ENCODE measurements at places on chromosomes 5 and 9.

DNA sequence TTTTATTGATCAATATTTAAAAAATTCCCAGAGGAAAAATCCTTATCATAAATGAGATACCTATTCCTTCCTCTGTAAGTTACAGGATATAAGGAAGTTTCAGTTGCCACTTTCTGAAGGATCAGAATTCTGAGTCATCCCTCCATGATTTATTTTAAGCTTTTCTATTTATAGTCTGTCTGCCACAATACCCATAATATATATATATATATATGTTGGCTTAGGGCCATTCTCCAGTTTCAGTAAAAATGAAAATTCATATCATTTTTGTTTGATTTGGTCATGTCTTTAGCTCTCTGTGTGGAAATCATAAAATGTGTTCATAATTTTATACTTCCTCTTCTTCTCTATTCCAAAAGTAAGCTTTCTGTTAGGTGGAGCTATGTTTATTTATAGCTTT lies 215.8 kb upstream of the CYLC2 start:
- DNase-seq, result no peak

DNA sequence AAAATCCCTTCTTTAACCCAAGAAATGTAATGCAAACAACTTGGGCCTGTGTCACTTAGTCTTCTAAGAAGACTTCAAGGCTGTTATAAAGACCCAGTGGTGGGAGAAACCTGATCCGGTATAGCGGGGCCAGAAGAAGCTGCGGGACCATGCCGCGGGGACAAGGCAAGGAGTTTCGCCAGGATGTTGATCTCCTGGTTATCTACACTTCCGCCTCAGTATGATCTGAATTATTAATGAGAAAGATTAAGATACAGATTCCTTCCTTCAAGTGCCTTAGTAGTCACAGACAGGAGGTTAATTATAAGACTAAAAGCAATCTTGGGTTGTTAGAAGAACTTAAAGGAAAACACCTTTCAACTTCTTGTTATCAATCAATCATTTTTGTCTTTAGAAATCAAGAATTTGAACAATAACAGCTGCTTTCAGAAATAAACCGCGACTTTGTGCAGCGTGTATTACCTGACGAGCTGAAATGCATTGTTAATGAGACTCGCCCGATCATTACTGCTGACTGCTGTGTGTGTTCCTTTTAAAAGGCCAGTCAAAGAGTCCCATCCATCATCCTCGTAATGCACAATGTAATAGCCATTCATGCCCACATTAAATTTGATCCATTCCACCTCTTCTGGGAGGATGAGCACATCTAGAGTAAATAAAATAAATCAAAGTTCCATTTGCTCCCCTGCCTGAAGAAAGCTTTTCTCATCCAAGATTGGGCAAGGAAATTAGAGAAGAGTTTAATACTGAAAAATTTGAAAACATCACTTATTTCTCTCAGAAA lies 22.2 kb downstream of the ERAP1 start:
- DNase-seq, result no peak

GRCh38 chr9:76365028-76365427 lies 29.2 kb downstream of the RFK start:
- DNase-seq, result no peak

DNA sequence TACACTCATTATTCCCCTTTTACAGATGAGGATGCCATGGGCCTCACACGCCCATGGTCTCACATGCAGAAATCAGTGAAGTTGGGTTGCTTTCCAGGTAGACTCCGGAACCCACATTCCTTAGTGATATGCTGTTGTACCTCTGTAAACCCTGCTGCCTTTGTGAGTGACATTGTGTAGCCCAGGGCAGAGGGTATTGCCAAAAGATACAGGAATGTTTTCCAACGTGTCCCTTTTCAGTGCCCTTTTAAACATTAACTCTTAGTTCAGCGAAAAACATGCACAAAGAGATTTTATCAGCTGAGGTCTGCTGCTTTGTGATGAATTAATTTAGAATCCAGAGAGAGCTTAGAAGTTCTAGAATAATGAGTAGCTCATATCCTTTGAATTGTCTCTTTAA lies 38.3 kb upstream of the TRMT10B start:
- DNase-seq, result no peak

GRCh38 chr9:116101516-116101915 lies 52.1 kb upstream of the PAPPA start:
- no peak for DNase-seq

DNA sequence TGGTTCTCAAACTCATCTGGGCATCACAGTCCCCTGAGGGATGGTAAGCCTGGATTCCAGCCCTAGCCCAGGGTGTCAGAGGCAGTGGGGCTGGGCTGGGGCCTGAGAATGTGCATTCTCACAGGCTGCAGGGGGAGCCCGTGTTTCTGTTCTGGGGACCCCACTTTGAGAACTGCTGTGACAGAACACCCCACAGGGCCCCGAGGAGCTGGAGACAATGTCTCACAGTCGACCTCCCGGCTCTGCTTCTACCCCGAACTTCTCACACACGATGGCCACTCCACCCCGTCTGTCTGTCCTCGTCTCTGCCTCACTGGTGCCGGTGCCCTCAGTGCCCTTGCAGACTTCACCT lies 130.0 kb downstream of the CACNA1B start:
- no peak for DNase-seq

DNA sequence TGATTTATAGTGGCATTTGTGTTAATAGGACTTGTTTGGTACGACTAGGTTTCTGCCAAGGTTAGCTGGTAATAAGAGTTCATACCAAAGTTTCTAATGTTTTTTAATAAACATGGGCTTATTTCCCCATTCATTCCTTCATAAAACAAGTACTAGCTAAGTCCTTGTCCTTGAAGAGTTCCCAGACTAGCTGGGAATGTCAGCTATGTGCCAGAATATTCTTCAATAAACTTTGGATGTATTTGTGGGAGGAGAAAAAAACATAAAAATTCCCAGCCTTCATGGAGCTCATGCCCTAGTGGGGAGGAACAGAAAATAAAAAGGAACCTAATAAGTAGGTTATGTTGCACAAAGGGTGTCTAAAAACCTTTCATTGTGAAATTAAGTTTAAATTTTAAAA lies 176.9 kb downstream of the DENND1A start:
- DNase-seq, result no peak

GRCh38 chr5:69528035-69528434 lies 32.0 kb upstream of the GTF2H2C start:
- no peak for DNase-seq

DNA sequence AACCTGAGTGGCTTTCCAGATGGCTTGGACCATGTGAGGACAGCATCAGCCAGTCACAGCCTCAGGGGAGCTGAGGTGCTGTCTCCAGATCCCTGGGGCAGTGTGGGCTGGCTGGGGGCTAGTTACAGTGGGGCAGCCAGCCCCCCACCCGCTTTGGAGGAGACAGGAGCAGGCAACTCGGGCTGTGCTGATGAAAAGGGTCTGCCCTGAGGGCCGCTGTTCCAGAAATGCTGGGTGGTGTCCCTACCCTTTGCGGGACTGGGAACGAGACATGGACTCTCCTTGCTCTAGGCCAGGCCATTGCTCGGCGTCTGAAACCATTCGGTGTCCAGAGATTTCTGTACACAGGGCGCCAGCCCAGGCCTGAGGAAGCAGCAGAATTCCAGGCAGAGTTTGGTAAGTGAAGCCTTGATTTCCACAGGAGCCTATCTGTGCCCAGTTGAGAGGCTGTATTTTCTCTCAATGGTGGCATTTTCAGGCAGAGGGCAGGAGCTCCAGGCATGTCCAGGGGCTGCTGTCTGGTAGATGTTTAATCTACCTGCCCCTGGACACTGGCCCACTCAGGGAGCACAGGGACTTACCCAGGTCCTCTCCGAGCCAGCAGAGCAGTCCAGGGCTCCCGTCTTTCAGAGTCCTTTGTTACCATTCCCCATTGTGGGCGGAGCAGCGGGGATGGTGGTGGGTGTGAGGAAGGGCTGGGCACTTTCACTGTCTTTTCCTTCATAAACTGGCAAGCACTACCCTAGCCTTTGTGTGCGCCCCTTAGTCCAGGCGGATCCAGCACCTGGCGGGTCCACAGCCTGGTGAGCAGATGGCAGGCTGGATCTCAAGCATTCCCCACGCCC lies 7.2 kb downstream of the GRHPR start:
- DNase-seq, result no peak

DNA sequence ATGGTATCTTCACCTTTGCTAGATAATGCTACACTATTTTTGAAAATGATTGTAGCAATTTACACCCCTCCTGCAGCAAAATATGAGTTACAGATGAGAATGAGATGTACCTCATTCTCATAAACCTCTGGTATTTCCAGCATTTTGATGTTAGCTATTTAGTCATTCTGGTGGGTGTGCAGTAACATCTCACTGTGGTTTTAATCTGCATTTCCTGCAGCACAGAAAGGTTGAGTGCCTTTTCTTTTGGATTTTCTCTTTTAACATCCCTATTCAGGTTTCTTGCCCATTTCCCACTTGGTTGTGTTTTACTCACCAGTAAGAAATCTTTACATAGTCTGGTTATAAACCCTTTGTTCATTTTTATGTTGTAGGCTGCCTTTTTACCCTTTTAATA lies 206.2 kb downstream of the NR3C1 start:
- no peak for DNase-seq

DNA sequence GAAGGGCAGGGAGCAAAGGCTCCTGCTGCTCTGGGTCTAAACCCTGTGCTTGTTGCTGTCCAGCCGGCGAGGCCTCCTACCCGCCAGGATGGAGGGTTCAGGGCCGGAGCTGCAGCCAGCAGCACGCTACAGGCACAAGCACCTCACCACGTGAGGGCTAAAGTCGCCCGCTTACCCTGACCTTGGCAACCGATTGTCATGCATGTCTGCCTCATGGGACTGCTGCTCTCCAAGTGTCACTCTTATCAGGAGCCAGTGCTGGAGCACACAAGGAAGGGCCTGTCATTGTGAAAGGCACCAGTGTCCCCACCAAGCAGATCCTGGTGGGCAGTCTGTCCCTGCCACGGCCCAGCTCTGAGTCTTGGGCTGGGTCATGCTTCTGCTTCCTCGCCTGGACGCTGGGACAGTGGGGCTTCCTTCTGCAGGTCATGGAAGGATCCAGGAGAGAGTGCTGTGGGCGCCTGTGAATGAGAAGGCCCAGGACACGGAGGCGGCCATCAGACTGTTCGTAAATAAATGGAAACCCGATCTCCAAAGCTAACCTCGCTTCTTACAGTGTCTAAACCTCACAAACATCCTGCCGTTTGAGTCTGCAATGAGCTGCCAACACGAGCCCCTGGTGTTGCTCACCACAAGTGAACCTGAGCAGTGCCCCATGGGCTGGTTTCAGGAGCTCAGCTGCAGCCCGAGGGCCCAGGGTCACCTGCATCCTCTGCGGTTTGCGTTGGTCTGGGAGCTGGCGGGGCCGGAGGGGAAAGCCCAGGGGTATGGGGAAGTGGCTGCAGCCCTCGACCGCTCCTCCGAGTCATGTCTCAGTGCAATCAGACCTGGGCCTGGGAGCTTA lies 58.2 kb upstream of the RXRA start:
- DNase-seq, result no peak

- DNase-seq, result no peak
These were observed 3.5 kb downstream of the TMEM38B start for GRCh38 chr9:105697871-105698270.

GRCh38 chr5:54388811-54389210 lies 66.7 kb upstream of the HSPB3 start:
- no peak for DNase-seq

DNA sequence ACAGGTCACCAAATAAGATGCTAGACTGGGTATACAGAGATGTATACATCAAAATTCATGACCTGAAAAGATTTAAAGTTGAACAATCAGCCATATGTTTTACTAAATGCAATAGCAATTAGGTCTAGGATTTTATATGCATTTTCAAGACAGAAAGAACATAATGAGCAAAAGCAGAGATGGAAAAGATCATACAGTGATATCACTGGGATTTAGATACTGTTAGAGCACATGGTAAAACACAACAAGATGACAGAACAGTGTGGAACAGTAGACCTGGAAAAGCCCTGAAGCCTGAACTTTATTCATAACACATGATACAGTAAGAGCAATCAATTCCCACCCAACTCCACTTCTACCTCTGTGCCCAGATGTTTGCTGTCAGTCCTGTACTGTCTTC lies 585.9 kb downstream of the PRR16 start:
- DNase-seq, result no peak
